ENCODE measurements at places on chromosomes 1 and 21.

GRCh38 chr1:95028954-95029353 is 43.8 kb downstream of the ALG14 start:
- no peak for DNase-seq

DNA sequence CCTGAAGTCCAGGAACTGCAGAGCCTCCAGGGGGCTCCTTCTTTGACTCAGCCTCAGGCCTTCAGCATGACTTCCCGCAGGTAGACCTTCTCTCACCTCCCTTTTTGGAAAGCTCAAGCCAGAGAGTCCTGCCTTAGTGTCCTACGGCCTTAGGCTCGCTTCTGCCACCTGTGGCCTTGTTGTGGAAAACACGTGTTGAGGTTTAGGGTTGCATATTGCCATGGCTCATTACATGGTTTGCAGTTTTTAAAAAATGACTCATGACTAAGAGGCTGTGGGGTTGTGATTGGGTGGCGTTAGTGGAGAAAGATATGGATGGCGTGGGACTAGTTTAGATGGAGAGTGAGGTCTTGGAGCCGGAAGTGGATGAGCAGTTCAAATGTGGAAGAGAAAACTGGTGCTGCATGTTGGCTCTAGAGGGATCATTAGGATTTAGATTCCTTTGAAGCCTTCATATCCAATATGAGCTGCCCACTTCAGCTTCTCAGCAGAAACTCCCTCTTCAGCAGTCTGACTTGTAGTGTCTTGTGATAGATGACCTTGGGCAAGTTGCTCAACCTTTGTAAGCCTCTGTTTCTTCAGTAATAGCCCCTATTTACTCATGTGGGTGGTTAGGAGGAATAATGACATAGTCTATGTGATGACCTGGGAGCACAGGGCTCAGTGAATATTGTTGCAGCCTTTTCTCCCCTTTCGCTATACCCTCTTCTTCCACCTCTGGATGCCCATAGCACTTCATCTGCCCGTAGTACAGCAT is 6.5 kb upstream of the FGGY start:
- peak; percentile 37 for DNase-seq

GRCh38 chr1:63828322-63829044 is 54.7 kb downstream of the ROR1 start:
- no peak for DNase-seq

- DNase-seq = no peak
Observed at GRCh38 chr1:206551296-206551985, 44.1 kb downstream of the RASSF5 start.

DNA sequence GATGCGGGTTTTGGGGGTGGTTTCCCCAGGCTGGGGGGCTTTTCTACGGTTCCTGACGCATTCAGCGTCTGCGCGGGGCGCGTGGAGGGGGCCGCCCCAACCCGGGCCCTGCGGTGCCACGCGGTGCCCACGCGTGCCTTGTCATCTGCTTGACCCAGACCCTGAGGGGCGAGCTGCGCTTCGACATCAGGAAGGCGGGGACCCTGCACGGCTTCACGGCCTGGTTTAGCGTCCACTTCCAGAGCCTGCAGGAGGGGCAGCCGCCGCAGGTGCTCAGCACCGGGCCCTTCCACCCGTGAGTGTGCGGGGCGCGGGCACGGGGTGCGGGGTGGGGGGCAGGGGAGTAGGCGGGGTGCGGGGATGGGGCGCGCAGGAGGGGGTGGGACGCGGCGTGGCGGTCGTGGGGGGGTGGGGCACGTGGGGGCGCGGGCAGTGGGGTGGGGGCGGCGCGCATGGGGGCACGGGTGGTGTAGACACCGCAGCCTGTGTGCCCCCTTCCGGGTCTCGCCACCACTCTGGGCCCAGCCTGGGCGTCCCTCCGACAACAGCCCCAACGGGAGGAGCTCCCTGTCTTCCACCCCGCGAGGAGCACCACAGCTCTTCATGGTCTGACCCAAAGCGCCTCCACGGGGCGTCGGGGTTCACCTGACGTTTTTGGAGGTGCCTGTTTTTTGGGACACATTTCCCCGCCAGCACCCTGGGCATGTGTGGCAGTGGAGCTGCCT is 26.3 kb downstream of the PRMT2 start:
- no peak for DNase-seq

DNA sequence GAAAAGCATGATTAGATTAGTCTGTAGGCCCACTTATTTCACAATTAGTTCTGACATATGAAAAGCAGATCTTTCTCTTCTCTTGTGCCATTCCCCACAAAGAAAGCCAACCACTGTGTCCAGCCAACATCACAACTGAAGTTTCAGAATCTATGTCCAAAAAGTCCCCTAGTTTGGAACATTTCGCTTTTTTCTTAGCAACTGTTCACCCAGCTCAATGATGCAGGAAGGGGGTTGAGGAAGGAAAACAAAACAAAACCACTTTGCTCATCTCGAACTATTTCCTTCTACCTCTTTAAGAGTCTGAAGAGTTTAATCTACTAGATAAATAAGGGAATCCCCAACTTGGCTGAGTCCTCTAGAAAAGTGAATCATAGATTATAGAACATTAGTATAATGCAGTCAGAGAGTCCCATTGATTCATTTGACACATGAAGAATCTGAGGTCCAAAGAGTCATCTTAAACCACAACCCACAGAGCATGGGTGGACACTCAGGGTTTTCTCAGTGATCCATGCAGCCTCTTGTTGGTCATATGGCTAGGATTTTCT is 159.3 kb upstream of the SGIP1 start:
- DNase-seq = no peak

GRCh38 chr1:24201941-24202440 is 14.9 kb upstream of the IFNLR1 start:
- DNase-seq = peak; percentile 32

DNA sequence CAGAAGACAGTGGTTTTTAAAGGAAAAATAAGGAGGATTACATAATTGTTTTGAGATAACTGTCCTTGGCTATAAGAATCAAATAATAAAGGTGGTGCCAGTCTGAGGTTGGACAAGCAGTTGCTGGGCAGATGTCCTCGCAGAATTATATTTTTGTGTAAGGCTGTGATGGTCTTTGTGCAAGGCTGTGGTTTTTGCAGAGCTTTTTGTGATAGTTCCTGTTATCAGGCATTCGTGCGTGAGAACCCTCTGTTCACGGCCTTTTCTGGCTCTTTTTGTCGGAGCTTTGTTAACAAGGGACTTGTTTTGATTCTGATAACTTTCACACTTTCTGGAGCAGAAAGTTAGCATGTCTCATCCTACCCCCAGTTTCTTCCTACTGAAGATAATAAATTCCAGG is 33.4 kb downstream of the SH3BP5L start:
- DNase-seq = no peak

DNA sequence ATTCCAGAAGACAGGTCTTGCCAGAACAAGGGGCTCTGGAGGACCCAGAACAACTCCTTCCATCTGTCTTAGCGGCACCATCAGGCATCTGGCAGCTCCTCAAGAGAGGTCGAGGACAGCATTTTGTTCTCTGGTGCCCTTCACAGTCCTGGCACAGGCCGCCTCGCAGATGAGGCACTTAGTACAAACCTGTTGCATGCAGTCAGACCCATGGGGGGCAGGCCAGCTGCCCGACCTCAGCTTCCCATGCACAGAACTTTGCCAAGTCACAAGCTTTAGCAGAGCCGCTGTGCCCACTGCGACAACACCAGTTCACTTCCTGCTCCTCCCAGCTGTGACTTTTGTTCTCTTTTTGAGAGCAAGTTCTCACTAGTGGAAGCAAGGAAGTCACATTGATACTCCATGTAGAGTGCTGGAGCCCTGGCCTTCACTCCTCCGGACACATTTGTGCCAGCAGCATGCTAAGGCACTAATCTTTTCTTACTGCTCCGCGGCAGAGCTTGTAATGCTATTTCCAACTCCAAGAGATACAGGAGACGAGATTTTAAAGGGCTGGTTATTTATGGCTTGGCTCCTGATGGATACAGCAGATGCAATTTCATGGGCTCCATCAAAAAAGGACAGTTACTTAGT is 44.6 kb downstream of the HMGB4 start:
- no peak for DNase-seq

DNA sequence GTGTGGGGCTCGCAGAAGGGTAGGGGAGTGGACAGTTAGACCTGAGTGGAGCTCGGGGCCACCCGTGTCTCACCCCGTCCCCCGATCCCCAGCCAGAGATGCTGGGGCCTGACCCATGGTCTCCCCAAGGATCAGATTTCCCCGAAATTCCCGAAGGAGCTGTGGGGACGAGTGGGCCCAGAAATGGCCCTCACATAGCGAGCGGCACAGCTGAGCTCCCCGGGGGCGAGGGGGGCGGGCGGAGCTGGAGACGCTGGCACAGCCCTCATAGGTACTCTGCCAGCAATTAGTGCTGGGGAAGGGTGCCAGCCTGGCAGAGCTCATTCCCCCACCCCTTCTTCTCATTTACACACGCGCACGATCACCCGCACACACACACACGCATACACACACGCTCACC is 9.2 kb downstream of the CASZ1 start:
- no peak for DNase-seq

DNA sequence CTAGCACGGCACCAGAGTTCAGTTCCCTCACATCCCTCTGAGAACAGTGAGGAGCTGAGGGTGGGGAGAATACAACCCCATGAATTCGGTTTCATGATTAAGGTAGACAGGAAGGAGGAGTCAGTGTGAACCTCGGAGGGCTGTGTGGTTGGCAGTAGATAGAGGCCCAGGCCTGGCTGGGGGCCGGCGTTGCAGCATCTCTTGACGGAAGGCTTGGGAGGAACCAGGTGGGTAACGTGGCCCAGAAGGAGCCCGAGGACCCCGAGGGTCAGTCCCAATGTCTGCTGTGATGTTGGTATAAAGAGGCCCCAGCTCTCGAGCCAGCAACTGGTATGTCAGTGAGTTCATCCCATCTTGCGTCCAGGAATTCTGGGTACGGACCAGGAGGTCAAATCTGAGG is 5.5 kb downstream of the PPOX start:
- no peak for DNase-seq

DNA sequence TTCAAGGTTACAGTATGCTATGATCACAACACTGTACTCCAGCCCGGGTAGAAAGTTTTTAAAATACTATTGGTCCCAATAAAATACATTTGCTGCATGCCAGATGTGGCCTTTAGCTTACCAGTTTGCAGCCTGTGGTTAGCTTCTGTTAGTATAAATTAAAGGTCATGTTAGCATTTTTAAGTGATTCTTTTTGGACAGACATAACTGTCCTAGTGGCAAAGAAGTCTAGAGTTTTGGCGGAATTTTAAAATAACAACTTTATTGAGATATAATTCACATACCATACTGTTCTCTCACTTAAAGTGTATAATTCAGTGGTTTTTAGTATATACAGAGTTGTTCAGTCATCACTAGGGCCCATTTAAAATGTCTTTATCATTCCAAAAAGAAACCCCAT is 24.3 kb upstream of the TMEM39B start:
- DNase-seq = no peak
